CD4-positive, alpha-beta T cell (primary cell): ENCODE measurements at places on chromosomes 3 and 15.

DNA sequence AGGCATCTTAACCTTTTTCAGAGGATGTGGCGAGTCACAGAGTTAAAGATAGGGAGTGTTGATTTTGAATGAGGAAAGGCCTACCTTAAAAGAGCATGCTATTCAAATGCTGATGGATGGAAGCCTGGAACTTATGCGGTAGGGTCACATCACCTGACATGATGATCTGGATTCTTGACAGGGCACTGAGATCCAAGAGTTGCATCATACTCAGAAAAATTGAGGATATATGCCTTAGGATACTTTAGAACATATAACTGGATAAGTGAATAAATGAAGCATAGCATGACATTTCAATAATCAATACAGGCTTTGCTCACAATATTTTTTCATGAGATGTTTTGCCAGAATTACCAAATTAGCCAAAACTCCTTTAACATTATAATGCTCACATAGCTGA lies 20.1 kb upstream of the SECISBP2L start:
- H3K36me3 ChIP-seq: no peaks in the 10 kb centered on the region
- H3K27ac ChIP-seq: no peak overlapping the region
- no peaks in the 10 kb centered on the region for H3K27me3 ChIP-seq
- H3K4me1 ChIP-seq: peaks cover 5% of the 10 kb centered on the region
- no peak for DNase-seq
- H3K4me3 ChIP-seq: no peak overlapping the region

GRCh38 chr15:58631319-58631718 lies 118.2 kb downstream of the ADAM10 start:
- no peak overlapping the region for H3K4me3 ChIP-seq
- no peaks in the 10 kb centered on the region for H3K4me1 ChIP-seq
- no peaks in the 10 kb centered on the region for H3K27me3 ChIP-seq
- H3K27ac ChIP-seq: peak overlapping the region; percentile 19
- no peak for DNase-seq

- peaks cover 58% of the 10 kb centered on the region for H3K36me3 ChIP-seq
- DNase-seq: no peak
- no peaks in the 10 kb centered on the region for H3K27me3 ChIP-seq
- no peaks in the 10 kb centered on the region for H3K4me1 ChIP-seq
- no peak overlapping the region for H3K4me3 ChIP-seq
Observed at GRCh38 chr3:113802795-113803455, 35.7 kb upstream of the GRAMD1C start.

DNA sequence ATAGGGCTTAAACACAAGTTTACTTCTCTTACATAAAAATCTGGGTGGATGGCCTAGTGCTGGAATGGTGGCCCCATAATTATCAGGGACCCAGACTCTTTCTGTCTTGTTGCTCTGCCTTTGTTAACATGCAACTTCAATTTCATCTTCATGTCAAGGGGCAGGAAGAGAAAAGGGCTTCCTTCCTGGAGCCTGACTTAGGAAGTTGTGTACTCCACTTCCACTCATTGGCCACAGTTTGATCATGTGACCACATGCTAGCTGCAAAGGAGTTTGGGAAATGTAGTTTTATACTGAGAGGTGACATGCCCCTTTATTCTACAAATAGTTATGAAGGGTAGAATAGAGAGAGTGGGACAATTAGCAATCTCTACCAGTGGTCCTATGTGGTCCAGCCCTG lies 39.3 kb downstream of the RHCG start:
- H3K27ac ChIP-seq: no peak overlapping the region
- H3K36me3 ChIP-seq: no peaks in the 10 kb centered on the region
- DNase-seq: no peak
- H3K4me3 ChIP-seq: no peak overlapping the region
- H3K4me1 ChIP-seq: no peaks in the 10 kb centered on the region

DNA sequence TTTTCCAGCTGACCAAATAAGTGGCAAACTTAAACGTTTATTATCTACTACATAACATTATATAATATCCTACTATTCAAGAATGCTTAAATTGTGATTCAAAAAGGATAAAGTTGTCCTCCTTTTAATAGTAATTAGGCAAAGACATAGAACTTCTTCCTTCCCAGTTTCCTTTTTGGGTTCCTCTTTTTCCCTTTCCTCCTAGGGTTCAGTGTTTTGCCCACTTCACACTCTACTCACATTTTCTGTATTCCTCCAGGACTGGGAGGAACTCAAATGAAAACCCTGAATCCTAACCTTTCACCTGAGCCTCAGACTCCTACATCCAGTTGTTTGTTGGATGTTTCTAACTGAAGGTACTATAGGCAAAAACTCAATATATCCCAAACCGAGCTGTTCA lies 132.5 kb downstream of the PEAK1 start:
- no peaks in the 10 kb centered on the region for H3K36me3 ChIP-seq
- H3K27ac ChIP-seq: no peak overlapping the region
- no peak for DNase-seq
- no peaks in the 10 kb centered on the region for H3K4me1 ChIP-seq

DNA sequence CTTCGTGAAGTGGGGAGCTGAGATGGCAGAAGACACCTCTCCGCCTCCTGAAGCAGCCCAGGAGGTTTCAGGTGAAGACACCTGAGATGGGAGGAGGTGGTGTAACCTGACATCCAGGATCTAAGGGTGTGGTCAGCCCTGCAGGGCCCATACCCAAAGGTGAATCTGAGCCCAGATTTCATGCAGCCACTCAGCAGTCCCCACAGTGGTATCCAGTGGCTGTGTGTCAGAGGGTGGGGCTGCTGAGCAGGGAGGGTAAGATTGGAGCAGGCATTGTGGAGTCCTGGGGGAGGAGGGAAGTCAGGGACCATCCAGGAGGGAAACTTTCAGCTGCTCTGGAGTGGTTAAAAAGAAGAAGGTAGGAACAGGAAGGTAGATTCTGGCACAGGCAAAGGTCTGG lies 46.0 kb upstream of the SMAD6 start:
- no peaks in the 10 kb centered on the region for H3K27me3 ChIP-seq
- peaks cover 3% of the 10 kb centered on the region for H3K4me1 ChIP-seq
- no peak overlapping the region for H3K27ac ChIP-seq

GRCh38 chr3:185460719-185461350 lies 38.0 kb downstream of the TMEM41A start:
- H3K36me3 ChIP-seq: no peaks in the 10 kb centered on the region
- no peak overlapping the region for H3K27ac ChIP-seq
- no peak overlapping the region for H3K4me3 ChIP-seq
- no peaks in the 10 kb centered on the region for H3K27me3 ChIP-seq
- no peak for DNase-seq
- H3K4me1 ChIP-seq: no peaks in the 10 kb centered on the region

GRCh38 chr3:27290760-27291159 lies 78.4 kb downstream of the NEK10 start:
- no peaks in the 10 kb centered on the region for H3K4me1 ChIP-seq
- no peak for DNase-seq
- no peak overlapping the region for H3K4me3 ChIP-seq
- H3K27me3 ChIP-seq: no peaks in the 10 kb centered on the region
- H3K36me3 ChIP-seq: no peaks in the 10 kb centered on the region
- no peak overlapping the region for H3K27ac ChIP-seq

DNA sequence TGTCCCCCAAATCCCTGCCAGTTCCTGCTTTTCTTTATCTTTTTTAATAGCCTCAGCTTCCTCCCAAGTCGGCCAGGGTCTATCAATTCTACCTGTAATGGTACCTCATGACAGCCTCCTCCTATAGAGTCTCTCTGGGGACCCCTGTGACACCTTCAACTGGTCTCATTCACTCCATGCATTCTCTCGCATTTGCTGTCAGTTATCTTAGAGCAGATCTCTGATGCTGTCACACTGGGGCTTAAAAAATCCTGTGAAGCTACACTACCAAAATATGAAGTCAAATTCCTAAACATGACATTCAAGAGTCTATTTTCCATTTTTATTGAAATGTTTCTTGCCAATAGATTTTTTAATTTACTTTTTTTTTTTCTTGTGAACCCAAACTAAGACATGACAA lies 5.5 kb downstream of the VPS39 start:
- peaks cover 25% of the 10 kb centered on the region for H3K4me1 ChIP-seq
- H3K4me3 ChIP-seq: no peak overlapping the region
- peaks cover 38% of the 10 kb centered on the region for H3K36me3 ChIP-seq
- H3K27ac ChIP-seq: no peak overlapping the region

DNA sequence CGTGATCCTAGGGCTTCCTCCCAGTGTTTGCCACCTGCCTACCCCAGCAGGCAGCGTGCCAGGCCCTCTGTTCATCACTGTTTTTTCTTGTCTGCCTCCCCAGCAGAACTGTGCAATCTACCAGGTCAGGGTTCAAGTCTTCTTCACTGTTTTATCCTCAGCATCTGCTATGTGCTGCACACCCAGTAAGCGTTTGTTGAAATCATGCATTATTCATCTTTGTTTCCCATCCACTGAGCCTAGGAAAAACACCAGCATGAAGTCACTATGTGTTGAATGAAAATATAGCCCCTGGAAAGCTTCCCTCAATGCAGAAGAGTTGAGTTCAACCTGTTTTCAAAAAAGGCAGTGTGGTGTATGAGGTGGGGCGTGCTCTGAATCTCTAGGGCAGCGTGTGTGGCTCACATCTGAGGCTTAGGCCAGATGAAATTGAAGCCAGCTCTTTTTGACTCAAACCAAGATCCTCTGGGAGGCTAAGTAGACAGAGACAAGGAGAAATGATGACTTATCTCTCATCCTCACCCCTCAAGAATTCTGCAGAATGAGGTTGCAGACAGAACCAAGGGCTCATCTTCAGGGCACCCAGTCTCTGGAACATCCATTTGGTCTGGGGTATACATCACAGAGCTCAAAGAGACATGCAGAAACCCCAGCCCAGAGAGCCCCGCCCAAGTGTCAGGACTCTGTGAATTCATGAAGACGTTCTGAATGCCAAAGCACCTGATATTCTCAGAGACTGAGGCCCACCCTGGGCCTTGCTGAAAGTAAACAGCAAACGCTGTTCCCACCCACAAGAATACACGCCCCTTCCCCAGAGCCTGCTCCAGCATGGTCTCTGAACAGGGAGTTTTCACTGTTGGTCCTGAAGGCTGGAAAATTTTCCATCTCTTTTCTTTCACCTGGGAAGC lies 5.7 kb upstream of the CAV3 start:
- peaks cover 2% of the 10 kb centered on the region for H3K27me3 ChIP-seq
- no peak overlapping the region for H3K27ac ChIP-seq
- no peaks in the 10 kb centered on the region for H3K36me3 ChIP-seq
- H3K4me3 ChIP-seq: no peak overlapping the region
- DNase-seq: no peak
- H3K4me1 ChIP-seq: no peaks in the 10 kb centered on the region

DNA sequence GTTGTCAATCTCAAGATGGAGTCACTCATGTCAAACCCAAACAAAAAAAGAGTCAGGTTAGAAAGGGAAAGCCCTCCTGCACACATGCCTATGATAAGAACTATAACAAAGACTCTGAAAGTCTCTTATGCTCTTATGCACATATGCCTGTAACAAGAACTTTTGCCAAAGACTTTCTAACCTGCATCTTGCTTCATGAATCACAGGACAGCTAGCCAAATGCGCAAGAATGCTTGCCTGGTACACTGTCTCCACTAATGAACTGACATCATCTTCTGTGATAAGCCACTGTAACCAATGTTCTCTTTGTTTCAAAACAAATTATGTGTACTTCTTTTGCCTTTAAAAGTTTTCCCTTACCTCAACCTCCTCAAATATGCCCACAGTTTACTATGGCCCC lies 18.2 kb upstream of the EHHADH start:
- DNase-seq: no peak
- H3K27me3 ChIP-seq: peaks cover 25% of the 10 kb centered on the region
- H3K4me1 ChIP-seq: no peaks in the 10 kb centered on the region
- H3K36me3 ChIP-seq: no peaks in the 10 kb centered on the region

DNA sequence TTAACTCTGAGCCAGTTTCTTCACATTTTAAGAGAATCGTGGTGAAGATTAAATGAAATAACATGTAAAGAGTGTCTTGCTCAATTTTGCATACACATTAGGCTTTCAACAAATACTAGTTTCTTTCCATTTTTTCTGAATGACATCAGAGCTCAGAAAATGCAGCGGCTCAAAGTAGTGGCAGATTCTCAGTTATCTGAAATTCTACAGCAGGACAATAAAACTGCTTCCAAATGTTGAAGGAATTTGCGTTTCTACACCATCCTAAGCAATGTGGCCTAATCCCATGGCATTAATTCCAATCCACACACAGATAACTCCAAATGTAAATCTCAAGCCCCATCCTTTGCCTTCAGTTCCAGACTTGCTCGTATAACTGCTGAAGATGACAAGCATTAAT lies 115.8 kb downstream of the PLCH1 start:
- no peaks in the 10 kb centered on the region for H3K36me3 ChIP-seq
- no peak for DNase-seq
- no peaks in the 10 kb centered on the region for H3K4me1 ChIP-seq
- no peaks in the 10 kb centered on the region for H3K27me3 ChIP-seq
- H3K27ac ChIP-seq: no peak overlapping the region

DNA sequence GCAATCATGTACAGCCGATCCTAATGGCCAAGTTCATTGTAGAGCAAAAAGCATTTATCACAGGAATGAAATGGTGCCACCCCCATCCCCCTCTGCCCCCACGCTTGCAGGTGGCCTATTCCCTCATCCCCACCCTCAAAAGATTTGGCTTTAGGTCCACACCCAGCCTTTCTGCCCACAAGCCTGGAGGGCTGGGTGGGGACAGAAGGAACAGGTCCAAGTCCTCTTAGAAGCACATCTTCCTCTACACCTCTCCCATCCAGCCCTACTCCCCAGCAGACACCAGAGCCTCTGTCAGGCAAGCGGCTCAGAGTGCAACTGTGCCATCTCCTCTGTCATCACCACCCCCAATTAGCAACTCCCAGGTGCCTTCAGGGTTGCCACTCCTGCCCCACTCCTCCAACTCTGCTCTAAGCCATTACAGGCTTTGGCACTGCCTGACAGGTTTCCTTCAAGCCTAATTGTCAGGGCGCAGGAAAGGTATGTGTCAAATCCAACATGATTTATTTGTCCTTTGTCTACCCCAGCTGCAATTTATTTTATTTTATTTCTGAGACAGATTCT lies 49.4 kb downstream of the DAPK2 start:
- no peak overlapping the region for H3K4me3 ChIP-seq
- H3K36me3 ChIP-seq: no peaks in the 10 kb centered on the region
- no peaks in the 10 kb centered on the region for H3K27me3 ChIP-seq
- no peak overlapping the region for H3K27ac ChIP-seq

DNA sequence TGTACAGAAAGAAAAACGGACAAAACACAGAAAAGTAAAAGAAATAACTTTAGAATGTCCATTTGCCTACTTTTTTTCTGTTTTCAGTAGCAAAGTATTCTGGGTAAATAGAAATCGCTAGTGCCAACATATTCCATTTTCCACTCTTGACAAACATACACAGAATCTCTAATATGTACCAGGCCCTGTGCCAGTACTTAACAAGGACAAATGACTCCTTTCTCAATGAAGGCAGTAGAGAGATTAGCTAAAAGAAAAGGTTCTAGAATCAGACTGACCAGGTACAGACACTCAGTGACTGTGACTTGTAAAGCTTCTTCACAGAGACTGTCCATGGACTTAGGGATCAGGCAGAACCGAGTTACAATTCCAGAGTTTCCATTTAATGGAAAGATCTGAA lies 165.8 kb upstream of the STAC start:
- no peaks in the 10 kb centered on the region for H3K27me3 ChIP-seq
- no peak overlapping the region for H3K27ac ChIP-seq
- H3K4me3 ChIP-seq: no peak overlapping the region
- DNase-seq: no peak
